Right atrium auricular region (tissue), 2 donors: ENCODE measurements at places on chromosomes 2 and 18.

DNA sequence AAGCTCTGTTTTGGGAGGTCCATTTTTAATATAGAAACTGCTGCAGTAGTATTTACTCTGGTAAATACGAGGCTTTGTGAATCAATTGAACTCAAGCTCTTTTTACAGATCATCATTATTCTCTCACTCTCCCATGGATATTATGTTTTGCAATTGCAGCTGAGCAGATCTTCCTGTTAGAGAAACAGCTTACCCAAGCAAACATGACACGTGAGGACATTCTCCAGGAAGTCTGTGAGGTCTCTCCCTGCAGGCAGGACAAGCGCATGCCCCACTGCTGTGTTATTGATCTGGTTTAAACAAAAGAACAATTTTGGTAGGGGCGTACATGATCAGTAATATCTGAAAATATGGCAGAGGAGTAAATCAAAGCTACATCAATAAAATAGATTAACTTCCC is 72.1 kb downstream of the COL6A3 start:
- H3K27ac ChIP-seq = no peak overlapping the region
- H3K36me3 ChIP-seq = peaks cover 25% of the 10 kb centered on the region
- no peak overlapping the region for H3K4me3 ChIP-seq

DNA sequence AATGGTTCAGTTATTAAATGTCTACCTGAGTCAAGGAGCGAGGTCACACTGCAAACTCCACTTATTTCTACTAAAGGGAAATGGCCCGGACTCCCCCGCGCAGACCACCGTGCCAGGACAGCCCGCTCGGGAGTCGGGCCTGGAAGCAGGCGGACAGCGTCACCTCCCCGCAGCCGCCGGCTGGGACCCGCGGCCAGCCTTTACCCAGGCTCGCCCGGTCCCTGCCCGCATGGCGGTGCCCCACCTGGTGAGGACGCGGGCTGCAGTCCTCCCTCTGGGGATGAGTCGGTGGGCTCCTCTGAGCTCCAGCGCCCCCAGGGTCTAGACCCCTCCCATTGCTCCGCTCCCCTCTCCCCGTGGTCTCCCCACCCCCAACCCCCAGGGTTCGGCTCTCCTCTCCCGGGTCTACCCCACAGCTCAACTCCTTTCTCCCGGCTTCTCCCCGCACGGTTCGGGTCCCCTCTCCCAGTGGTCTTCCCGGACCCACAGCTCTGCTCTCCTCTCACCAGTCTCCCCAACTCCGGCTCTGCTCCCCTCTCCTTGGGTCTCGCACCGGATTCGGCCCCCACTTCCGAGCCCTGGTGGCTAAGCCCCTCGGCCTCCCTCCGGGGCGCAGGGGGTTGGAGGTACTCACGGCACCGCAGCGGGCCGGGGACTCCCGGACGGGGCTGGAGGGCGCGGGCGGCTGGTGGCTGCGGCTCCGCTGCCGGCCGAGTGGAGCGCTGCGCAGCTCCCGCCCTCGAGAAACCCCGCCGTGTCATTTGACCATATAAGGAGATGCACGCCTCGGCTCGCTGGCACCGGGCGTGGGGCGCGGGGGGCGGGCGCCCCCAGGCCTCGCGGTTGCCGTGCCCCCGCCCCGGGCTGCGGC is at the start of gene FHL2:
Gene FHL2 (minus strand): TSS at position 716 of the 871 bp plus-strand sequence. CDS start 12,535 bp downstream, outside the sequence.
- no peaks in the 10 kb centered on the region for H3K4me1 ChIP-seq
- no peaks in the 10 kb centered on the region for H3K36me3 ChIP-seq
- H3K4me3 ChIP-seq = peak within 1 kb of the TSS; percentile 74
- peak; percentile 78 for DNase-seq
- H3K27ac ChIP-seq = peak within 1 kb of the TSS; percentile 89
- H3K27me3 ChIP-seq = no peaks in the 10 kb centered on the region

DNA sequence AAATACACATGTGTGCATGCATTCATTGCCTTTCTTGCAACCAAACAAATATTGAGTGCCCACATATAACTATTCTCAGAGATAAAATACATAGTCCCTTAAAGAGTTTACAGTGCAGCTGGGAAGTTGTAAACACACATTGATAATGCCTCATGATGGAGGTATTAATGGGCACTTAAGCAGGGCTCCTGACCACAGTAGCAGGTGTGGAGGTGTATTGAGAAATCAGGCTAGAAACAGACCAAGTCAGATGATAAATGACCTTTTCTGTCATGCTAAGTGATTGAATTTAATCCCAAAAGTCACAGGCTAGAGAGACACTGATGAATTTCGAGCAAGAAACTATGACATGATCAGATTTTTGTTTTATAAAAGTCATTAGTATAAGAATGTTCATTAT is 157.7 kb downstream of the ZNF385B start:
- H3K4me1 ChIP-seq = no peaks in the 10 kb centered on the region
- H3K36me3 ChIP-seq = no peaks in the 10 kb centered on the region
- H3K4me3 ChIP-seq = no peak overlapping the region
- H3K27ac ChIP-seq = no peak overlapping the region
- DNase-seq = no peak

DNA sequence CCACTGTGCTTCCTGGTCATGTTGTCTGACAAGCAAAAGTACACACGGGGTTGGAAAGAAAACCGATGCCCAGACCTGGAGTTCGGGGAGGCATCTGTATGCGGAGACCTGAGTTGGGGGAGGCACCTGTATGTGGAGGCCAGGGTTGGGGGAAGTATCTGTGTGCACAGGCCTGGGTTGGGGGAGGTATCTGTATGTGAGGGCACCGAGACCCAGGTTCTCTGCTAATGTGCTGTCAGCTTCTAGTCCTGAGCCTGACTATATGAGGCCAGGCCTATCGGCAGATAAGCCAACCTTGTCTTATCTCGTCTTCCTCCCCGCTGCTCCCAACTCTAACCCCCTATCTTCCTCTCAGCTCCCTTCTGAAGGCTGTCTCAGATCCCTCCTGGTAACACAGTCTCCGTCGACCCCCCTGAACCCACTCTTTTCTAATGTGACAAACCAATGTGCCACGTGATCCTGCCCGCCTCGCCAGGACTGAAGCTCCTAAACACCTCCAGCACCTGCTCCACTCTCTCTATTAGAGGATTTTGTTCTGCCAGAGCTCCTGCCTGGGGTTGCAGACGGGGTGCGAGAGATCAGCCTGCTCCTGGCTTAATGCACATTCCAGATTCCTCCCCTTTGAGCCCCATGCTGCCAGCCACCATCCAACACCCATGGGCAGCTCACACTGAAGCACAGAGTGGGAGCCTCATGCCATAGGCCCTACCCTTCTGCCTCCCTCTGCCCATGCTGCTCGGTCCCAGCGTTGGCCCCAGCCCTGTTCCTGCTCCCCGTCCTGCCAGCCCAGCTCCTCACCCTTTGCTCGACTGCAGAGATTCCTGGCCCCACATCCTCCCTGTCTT is 188.4 kb downstream of the SH3BP4 start:
- H3K27ac ChIP-seq = no peak overlapping the region
- H3K4me3 ChIP-seq = no peak overlapping the region
- no peaks in the 10 kb centered on the region for H3K27me3 ChIP-seq
- DNase-seq = peak; percentile 52
- H3K36me3 ChIP-seq = no peaks in the 10 kb centered on the region

DNA sequence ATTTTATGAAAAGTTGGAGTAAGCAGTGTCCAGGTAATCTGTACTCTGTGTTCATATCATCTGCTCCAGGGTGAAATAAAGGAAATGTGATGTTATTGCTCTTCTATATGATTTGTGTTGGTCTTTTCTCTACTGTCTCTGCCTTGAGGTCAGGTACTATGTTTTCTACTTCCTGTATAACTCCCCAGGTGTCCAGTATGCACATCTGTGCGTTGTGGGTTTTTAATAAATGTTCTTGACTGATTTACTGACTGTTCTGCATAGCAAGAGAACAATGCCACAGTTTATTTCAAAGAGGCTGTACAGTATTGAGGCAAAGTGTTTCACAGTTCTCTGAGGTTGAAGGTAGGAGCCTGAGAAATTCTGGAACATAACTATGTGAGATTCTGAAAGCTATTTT is 89.7 kb downstream of the BABAM2 start:
- no peak overlapping the region for H3K27ac ChIP-seq
- H3K4me1 ChIP-seq = no peaks in the 10 kb centered on the region
- H3K4me3 ChIP-seq = no peak overlapping the region
- no peak for DNase-seq
- H3K27me3 ChIP-seq = no peaks in the 10 kb centered on the region

GRCh38 chr2:46273225-46273863 is 23.9 kb upstream of the EPAS1 start:
- no peak for DNase-seq
- peak overlapping the region; percentile 38 for H3K27ac ChIP-seq
- H3K36me3 ChIP-seq = no peaks in the 10 kb centered on the region

GRCh38 chr2:96499061-96499960 is 5.8 kb downstream of the NEURL3 start:
- H3K27ac ChIP-seq = no peak overlapping the region
- no peaks in the 10 kb centered on the region for H3K36me3 ChIP-seq
- peak; percentile 57 for DNase-seq
- H3K4me3 ChIP-seq = no peak overlapping the region

DNA sequence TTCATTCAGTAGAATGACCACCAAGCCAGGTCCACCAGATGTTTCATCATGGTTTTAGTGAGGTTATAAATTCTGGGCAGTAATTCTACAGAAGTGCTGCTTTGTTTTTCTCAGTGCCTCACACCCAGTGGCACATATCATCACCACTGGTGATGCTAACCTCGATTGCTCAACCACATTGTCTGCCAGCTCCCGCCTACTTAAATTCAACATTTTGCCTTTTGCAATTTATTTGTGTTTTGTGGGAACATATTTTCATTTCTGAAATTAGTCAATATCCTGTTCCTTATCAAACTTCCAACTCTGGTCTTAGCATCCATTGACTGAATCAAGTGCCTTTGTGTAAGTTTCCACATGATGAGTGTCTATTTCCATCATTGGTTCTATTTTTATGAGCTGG is 62.3 kb upstream of the TMEM178A start:
- H3K27ac ChIP-seq = no peak overlapping the region
- peaks cover 10% of the 10 kb centered on the region for H3K4me1 ChIP-seq
- H3K27me3 ChIP-seq = no peaks in the 10 kb centered on the region
- no peak overlapping the region for H3K4me3 ChIP-seq
- DNase-seq = no peak

DNA sequence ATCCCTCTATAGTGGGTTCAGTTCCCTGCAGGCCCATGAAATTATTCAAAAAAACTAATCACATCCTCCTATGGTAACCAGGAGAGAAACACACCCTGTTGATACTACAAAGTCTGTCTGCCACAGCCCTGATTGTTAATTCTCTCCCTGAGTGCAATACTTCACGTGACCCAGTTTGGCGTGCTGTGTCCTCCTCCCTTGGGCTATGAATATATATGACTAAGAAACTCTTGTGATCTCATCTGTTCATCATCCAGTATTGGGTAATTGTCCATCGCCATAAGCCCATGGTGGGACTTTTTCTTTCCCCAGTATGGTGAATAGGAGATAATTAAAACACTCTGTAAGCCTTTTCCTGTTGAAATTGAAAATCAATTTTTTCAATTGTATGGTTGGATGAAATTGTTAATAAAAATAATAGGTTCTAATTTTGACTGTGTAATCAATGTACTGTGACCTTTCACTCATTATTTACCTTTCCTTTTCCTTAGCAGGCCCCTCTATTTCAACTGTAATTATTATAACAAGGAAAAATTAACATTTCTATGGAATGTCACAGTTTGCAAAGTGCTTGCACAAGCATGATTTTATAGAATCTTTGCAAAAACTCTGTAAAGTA is 1822.6 kb downstream of the SUCLG1 start:
- no peak overlapping the region for H3K4me3 ChIP-seq
- no peaks in the 10 kb centered on the region for H3K27me3 ChIP-seq
- no peaks in the 10 kb centered on the region for H3K4me1 ChIP-seq
- H3K36me3 ChIP-seq = no peaks in the 10 kb centered on the region
- no peak overlapping the region for H3K27ac ChIP-seq

DNA sequence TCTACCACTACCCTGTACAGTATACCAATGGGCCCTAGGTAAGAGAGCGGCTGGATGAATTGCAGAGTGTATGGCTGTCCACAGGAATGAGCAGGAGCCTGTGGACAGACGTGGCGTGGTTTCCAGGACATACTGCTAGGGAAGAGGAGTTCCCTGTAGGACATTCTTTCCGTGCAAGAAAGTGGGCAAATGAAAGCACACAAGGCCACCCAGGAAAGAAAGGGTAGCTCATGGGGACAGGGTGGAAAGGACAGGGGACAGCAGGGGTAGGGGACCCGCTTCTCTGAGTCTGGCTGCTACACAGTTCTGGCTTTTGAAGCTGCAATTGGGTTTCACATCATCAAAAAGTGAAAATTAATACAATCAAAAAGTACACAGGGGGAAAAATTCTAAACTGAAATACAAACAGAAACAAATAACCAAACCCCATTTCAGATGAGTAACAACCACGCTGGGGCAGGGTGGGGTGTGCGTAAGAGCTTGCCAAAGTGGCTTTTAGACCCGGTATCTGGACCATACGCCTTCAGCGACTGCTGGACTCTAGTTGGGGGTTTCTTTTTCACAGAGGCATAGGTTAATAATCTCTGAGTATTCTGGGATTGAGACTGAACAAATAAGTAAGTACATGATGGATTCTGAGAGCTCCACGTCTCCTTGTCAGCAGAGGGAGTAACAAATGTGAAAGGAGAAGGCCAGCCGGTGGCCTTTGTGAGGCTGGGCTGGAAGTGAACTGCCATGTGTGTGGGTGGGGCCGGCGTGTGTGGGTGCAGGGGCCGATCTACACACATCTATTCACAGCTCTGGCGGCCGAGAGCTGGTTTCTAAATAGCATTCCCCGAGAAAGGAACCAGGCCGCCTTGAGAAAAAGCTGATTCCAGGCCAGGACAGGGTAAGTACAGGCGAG is 84.0 kb downstream of the HDAC4 start:
- H3K4me1 ChIP-seq = no peaks in the 10 kb centered on the region
- peak; percentile 84 for DNase-seq
- peak overlapping the region; percentile 85 for H3K27ac ChIP-seq
- peak overlapping the region; percentile 21 for H3K4me3 ChIP-seq
- no peaks in the 10 kb centered on the region for H3K36me3 ChIP-seq
- H3K27me3 ChIP-seq = no peaks in the 10 kb centered on the region

GRCh38 chr2:46917628-46918027 is 2.0 kb upstream of the MCFD2 start:
- no peak for DNase-seq
- no peaks in the 10 kb centered on the region for H3K27me3 ChIP-seq
- H3K36me3 ChIP-seq = no peaks in the 10 kb centered on the region
- H3K4me1 ChIP-seq = peaks cover 33% of the 10 kb centered on the region
- no peak overlapping the region for H3K27ac ChIP-seq

GRCh38 chr2:240986787-240987411 is 11.5 kb upstream of the SNED1 start:
- H3K27me3 ChIP-seq = no peaks in the 10 kb centered on the region
- H3K27ac ChIP-seq = no peak overlapping the region
- H3K4me3 ChIP-seq = no peak overlapping the region
- H3K36me3 ChIP-seq = no peaks in the 10 kb centered on the region
- no peak for DNase-seq

- H3K36me3 ChIP-seq = no peaks in the 10 kb centered on the region
- no peak for DNase-seq
- H3K4me3 ChIP-seq = no peak overlapping the region
Measured at GRCh38 chr2:19736191-19736831, 165.5 kb downstream of the TTC32 start.

DNA sequence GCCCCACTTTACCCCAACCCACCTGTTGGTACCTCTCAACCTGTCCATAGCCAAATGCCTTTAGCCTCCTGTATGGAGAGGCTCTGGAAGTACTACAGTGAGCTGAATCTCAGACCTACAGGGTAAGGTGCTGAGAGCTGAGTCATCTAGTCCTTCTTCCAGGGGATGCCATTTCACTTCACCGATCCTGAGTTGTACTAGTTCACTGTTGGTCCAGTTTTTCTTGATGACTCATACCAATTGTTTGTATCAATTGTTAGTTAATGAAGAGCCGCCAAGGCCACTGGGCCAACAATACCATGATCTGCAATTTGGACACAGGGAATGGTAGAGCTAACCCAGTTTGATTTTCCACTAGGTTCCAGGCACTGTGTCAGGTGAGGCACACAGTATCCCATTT is 257.0 kb downstream of the CLIP4 start:
- H3K27me3 ChIP-seq = no peaks in the 10 kb centered on the region
- no peak overlapping the region for H3K4me3 ChIP-seq
- H3K27ac ChIP-seq = no peak overlapping the region
- DNase-seq = no peak
- no peaks in the 10 kb centered on the region for H3K36me3 ChIP-seq
